DMS153 (cell line): ENCODE measurements at places on chromosomes 6 and 20.

DNA sequence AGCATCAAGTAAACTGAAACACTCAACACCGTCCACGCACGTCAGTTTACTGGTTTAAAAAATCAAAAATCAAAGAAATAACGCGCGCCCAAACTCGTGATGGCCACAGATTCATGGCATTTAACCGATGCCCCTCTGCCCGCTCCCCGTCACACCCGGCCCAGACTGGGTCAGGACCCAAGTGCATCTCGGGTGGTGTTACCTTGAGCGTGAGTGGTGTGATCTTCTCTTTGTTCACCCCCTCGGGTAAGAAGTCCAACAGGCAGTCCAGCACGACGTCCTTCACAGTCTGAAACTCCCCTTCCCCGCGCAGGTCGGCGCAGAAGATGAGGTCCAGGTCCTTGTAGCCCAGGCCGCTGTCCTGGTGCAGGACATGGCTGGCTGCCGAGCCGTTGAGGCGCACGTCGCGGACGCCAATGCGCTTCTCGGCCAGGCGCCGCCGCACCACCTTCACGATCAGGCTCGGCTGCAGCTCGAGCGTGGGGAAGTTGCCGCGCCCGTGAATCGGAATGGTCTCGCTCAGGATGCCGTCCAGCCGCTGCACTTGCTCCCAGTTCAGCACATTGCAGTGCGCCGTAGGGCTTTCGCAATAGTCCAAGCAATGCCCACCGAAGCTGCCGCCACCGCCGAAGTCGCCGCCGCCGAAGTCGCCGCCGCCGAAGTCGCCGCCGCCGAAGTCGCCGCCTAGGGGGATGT, 945 bp downstream of the TENT5A start:
- peak; percentile 45 for DNase-seq

GRCh38 chr20:50381771-50382593, 128.2 kb upstream of the PTPN1 start:
- DNase-seq = no peak

DNA sequence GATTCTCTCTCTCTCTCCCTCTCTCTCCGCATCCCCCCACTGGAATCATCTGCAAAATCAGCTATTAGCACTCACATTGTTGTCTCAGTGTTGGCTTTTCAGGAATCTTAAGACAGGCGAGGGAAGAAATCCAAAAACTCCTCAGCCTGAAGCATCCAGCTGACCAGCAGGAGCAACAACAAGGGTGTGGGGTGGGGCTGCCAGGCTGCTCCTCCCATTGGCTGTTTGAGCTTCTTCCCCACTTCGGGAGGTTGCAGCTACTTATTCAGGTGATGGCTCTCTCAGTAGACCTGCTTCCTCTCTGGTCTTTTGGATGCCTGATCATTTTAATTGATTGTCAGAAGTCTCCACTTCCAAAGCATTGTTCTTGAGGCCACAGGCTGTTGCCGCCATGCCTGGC, 24.1 kb upstream of the SLC32A1 start:
- no peak for DNase-seq

GRCh38 chr6:6230286-6230685, 90.2 kb downstream of the F13A1 start:
- DNase-seq = no peak

DNA sequence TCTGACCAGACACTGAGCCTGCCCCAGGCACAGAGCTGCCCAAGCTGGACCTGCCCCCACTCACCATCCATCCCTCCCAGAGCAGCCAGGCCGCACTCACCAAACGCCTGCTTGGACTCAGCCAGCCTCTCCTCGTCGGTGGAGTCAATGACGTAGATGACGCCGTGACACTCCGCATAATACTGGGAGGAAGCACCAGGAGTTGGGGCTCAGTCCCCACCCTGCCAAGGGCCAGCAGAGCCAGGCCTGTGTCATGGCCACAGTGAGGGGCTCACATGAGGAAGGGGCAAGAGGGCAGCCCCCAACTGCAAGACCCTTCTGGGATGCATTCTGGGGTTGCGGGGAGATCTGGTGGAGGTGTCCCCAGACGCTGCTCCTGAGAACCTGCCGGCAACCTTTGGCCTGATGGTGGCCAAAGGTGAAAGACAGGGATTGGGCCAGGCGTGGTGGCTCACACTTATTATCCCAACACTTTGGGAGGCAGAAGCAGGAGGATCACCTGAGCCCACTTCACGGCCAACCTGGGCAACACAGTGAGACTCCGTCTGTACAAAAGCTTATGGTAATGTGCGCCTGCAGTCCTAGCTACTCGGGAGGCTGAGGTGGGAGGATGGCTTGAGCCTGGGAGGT, 5.6 kb downstream of the ARFRP1 start:
- DNase-seq = no peak

DNA sequence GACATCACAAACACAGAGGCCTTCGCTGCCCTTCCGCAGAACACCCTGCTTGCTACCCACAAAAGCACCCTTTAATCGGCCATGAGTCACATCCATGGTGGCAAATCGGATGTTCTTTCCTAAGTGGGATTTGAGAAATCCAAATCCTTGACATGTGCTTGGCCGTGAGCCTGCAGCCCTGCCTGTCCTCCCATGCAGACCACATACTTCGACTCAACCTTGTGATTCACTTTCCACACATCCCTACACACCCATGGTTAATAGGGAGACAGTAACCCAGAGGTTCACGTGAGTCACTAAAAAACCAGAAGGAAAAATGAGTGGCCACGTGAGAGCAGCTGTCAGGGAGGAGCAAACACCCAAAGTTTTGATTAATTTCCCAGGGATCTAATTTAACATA, 19.4 kb downstream of the RAMACL start:
- DNase-seq = no peak

- no peak for DNase-seq
Measured at GRCh38 chr20:37925265-37926165, 22.6 kb downstream of the VSTM2L start.

- no peak for DNase-seq
Measured at GRCh38 chr20:13173201-13173600, 47.9 kb upstream of the ISM1 start.

- no peak for DNase-seq
Measured at GRCh38 chr6:3322366-3322890, 63.7 kb downstream of the PSMG4 start.

DNA sequence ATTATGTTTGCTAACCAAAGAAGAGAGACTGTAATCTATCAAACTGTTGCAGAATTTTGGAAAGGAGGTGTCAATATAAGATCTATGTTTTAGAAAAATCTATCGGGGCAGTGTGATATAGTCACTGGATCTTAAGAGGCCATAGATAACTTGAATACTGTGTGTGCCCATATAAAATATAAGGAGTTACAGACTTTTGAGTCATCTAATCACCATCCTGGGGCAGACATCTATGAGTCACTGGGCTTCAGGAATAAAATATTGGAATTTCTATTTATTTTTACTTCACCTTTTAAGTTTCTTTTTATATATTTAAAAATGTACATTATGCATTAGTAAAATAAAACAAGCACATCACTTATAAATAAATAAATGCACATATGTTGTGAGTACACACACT, 509.3 kb upstream of the MAN1A1 start:
- DNase-seq = no peak

DNA sequence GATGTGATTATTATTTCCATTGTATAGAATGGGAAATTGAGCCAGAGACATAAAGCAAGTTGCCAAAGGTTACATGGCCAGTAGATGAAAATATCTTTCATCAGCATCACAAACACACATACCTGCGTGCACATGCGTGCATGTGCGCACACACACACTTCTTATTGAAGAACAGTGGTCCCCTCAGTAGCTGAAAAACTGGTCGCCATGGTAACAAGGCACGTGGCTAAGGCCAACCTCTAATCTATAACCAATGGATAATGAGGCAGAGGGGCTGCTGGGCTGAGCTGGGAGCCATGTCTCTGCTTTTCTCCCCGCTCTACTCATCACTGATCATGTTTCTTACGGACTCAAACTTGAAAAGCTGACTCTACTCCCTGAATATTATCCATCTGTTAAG, 60.3 kb downstream of the NRSN1 start:
- DNase-seq = no peak

- peak; percentile 5 for DNase-seq
Measured at GRCh38 chr6:132011582-132011981, 60.4 kb upstream of the CCN2 start.

GRCh38 chr6:165059032-165059431, 250.4 kb downstream of the C6orf118 start:
- no peak for DNase-seq

DNA sequence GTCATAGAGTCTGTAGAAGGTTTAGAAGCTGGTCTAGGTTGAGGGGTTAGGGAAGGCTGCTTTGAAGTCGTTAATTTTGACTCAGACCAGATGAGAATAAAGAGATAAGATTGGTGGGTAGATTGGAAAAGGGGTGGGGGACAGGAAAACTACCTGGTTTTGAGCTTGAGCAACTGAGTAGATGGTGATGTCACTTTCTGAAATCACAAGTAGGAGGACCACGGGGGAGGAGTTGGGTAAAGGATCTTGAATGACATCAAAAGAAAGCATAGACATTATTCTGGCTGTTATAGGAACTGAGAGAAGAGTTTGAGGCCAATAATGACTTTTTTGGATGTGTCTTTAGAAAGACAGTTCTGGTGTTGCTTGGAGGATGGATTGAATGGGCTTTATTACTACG, 4.1 kb upstream of the COL9A1 start:
- DNase-seq = no peak

DNA sequence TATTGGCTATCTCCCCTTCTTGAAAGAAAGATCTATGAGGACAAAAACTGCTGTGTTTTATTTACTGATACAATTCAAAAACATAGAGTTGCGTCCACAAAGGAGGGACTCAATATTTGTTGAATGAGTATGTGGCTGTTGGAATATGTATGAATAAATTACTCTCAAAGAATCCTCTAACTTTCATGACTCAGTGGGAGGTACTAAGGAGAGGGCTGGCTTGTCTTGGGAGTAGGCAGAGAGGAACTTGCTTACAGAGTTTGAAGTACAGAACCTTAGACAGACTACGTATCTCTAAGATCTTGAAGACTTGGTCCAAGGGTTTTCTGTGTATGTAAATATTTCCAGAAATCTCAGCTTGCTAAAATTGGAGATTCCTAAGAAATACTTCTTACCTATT, 504.0 kb upstream of the PTCHD4 start:
- no peak for DNase-seq

DNA sequence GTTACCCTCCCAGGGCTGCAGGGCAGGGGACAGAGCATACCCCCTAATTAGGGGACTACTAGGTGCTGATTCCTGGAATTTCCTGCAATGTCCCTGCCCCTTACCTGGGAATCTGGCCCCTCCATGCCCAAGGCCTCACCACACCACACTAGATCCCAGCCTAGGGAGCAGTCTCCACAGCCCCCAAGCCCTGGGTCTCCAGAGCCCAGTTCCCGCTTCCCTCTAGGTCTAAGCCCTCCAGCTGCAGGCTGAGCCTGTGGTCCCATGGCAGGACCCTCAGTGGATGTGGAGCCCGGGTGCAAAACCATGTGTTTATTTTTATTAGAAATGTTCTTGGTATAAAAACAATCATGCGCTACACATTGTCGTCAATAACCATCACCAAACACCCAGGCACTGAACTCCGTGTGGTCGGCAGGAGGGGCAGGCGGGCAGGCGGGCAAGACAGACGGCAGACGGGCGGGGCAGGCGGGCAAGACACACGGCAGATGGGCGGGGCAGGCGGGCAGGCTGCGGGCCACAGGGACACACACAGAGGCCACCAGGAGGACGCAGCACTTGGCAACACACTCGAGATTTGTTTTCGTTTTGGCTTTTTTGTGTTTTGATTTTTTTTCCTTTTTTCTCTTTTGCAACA, 124.2 kb downstream of the GRM4 start:
- no peak for DNase-seq

DNA sequence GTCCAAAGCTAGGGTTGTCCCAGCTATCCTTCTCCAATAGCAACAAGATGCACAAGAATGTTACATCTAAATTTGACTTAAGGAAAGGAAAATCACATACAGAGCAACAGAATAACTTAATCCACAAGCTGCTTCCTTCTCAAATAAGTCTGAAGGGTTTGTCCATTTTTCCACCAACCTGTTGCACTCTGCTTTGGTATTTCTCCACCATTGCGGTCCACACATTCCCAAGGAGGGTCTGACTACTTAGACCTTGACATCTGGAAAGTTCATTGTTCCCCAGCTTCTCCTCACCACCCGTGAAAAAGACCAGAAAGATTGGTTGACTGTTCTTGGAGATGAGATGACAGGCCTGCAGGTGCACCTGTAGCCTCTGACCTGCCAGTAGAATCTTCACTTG, 72.5 kb downstream of the PDSS2 start:
- DNase-seq = no peak

- no peak for DNase-seq
Measured at GRCh38 chr20:56487216-56487615, 18.8 kb downstream of the RTF2 start.

GRCh38 chr6:113184736-113185135, 672.4 kb upstream of the MARCKS start:
- DNase-seq = no peak

- no peak for DNase-seq
Measured at GRCh38 chr6:341914-342831, 49.4 kb upstream of the IRF4 start.

GRCh38 chr6:18340781-18341551, 46.2 kb upstream of the RNF144B start:
- DNase-seq = no peak

DNA sequence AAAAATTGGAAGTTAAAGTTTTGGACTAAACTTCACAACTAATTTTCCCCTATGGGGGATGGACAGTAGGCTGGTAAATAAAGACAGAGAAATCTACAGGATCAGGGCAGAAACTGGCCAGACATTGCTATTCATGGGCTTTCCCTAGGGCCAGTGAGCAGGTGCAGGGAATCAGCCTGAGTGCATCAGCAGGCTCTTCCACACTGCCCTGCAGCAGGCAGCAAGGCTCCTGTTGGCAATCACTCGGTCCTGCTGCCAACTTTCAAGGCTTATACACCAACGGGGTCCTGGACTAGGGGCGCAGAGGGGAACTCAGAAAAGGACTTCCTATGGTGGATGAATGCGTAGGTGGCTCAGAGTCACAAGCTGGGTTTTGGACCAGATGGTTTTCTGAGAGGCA, 59.8 kb upstream of the NHSL1 start:
- no peak for DNase-seq

- no peak for DNase-seq
Measured at GRCh38 chr6:45398075-45398813, 20.5 kb upstream of the SUPT3H start.

DNA sequence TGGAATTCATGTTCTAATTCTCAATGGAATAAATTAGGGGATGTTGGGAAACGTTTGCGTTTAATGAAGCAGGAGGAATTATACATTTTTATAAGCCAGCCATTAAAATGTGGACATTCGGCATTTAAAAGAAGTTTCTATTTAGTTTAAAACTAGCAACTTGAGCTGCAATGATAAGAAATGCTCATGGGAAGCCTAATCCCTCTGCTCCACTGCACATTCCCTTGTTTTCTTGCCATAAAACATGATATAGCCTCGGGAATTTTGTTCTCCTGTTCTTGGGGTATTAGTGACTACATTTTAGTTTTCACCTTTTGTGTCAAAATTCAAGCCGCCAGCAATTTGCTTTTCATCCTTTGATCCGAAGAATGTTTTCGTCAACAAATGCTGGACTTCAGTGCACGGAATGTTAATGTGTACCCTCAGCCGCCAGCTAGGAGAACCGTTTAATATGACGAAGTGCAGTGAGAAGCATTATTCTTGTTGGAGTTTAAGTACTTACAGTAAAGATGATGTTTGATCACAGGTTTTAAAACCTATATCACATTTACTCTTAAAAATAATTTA, 137.9 kb downstream of the HIVEP1 start:
- no peak for DNase-seq

- DNase-seq = no peak
Measured at GRCh38 chr6:2247664-2248063, 2.3 kb upstream of the GMDS start.

GRCh38 chr6:96330884-96331283, 190.7 kb upstream of the UFL1 start:
- no peak for DNase-seq
